ENCODE measurements at places on chromosomes 1 and 21. TPM values are rescaled to one million over a fixed set of nuclear protein-coding genes. Genes with fewer than 3 reads are reported as not detected.

Gene HPCAL4
- under 0.01 TPM for total RNA-seq

DNA sequence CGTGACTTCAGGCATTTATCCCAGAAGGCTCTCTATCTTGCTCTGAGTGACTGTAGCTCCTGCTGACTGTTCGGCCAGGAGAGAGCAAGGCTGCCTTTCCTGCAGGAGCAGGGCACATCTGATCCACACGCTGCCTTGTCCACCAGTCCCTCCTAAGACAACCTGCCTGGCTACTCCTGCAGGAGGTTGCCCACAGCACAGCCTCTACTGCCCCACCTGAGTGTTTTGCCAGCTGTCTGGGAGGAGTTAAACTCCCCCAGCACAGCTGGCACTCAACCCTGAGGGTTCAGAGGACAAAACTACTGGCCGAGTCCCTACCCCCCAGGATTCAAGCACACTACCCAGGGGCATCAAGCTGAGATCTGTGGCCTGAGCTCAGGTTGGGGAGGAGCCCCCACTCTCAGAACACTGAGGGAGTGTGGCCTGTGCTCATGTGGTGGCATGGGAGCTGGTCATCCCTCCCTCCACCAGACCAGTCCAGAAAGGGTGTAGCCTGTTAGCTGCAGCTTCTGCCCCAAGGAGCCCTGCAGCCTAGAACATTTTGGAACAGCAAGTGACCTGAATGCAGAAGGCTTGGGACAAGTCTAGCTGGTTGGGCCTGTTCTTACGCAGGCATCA is 237.3 kb downstream of the SLC44A5 start:
- DNase-seq = no peak

DNA sequence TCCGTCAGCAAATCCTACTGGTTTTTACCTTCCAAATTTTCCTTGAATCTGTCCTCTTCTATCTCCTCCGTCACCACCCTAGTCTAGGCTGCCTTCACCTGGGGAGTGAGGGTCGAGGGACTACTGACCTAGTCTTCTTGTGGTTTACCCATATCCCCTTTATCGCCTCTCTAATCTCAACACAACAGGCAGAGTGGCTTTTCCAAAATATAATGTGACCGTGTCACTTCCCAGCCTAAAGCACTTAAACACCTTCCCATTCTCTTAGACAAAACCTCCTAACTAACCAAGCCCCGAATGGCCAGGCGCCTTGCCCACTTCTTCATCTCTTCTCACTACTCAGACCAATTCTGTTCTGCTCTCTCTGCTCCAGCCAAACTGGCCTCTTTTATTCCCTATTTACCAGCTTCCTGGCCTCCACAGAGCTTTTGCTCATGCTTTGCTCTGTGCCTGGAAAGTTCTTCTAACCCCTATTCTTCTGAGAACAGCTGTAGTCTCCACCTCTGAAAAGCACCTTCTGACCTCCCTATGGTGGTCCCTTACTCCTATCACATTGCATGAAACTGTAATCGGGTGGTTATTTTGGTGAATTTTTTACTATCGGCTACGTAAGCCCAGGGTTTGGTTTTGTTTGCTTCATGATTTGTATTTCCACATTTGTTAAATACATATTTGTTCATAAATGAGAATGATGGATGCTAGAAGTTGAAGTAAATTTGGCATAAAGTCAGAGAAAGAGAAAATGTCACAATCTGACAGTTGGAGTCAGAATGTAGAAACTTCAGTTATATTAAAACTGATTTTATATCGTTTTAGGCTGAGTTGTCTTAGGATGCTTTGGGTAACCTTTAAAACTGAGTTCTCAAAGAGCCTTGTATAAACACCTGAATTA is 1.2 kb upstream of the NBPF1 start:
- no peak for DNase-seq

- peak; percentile 60 for DNase-seq
These were observed 10.8 kb downstream of the ADAMTSL4 start for GRCh38 chr1:150560011-150560438.

Data from fibroblast of the aortic adventitia (primary cell).